Left cardiac atrium (tissue), 4 donors: ENCODE measurements at places on chromosomes 16 and 17.

DNA sequence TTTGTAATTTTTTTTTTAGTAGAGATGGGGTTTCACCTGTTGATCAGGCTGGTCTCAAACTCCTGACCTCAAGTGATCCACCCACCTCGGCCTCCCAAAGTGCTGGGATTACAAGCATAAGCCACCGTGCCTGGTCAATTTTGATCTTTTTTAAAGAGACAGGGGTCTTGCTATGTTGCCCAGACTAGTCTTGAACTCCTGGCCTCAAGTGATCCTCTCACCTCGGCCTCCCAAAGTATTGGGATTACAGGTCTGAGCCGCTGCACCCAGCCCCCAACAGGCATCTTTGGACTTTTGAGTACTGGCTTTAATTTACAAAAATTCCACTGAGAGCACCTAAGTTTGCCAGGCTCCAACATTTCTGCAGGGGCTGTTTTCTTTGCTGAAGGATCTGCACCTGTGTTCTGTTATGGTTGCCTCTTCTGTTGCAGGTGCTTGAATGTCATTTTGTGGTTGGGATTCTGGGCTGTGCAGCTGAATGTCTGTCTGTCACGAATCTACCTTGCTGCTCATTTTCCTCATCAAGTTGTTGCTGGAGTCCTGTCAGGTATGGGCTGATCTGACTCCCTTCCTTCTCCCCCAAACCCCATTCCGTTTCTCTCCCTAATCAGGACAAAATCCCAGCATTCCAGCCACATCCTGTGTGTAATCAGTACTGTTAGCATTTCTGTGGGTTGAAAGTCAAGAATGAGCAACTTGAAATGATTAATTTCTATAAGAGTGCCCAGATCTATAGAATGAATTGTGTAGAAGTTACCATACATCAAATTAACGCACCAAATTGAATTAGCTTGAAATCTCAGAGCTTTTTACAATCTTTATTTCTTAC is 8.5 kb downstream of the G6PC1 start:
- DNase-seq: no peak

GRCh38 chr17:41777574-41778188 is 8.8 kb downstream of the JUP start:
- DNase-seq: peak; percentile 88

DNA sequence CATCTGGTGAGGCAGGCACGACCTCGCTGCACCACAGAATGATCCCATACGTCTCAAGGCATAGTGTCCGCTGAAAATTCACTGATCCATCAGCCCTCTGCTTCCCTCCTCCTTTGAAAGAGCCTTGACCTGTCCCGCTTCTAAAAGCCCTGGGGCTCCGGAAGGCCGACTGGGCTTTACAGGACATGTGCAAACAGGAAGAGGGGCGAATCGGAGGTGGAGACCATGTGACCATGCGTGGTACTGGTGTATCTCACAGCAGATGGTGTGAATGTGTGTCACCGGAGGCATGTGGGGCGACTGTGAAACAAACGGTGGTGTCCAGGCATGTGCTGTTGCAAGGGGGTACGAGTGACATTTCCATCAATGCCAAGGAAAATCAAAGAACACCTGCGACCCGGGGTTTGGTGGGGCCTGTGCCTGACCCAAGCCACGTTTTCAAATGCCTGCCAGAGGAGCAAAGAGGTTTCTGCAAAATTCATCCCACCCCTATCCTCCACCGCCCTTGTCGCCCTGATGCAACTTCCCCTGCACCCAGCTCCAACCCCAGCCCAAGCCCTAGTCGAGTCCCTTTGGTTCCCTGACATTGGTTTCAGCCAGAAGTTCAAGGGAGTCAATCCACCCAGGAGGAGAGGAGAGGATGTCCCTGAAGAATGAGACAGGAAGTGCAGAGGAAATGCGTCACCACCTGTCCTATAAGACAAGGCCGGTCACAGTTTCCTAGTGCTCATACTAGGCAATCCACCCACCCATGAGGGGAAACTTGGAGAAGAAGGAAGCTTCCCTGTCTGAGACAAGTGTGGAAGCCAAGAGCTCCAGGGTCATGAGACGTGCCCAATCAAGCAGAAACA is 5.9 kb upstream of the KCNJ18 start:
- no peak for DNase-seq

DNA sequence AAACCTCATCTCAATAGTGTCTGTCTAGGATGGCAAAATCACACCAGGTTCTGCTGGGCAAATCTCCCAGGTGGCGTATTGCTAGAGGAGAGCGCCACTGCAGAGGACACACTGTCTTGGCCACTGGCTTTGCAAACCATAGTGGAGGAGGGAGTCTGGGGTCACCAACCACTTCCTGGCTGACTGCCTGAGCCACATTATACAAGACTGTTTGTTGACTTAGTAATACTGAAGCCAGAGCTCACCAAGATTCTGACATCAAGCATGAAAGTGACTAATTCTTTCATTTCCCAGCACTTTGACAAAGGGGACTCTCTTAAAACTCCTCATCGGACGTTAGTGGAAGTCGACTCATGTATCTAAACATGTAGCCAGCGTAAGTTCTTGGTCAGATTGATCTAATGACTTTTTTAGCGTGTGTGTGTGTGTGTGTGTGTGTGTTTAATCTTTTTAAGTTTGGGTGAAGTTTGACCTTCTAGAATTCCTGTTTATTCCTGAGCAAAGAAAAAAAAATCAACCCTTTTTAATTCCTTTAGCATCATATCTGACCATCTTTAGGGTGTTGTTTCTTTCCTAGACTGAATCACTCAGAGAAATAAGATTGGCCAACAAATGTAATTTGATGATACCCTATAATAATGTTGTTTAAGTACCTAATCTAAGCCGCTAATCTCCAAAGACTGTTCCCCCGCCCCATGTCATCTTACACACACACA is 13.7 kb downstream of the PITPNC1 start:
- peak; percentile 78 for DNase-seq
